Endothelial cell of umbilical vein (primary cell): ENCODE measurements at places on chromosomes 2 and 18. TPM values are rescaled to one million over a fixed set of nuclear protein-coding genes. Genes with fewer than 3 reads are reported as not detected.

- no peak for DNase-seq
Measured at GRCh38 chr2:241068136-241068941, 33.7 kb downstream of the MTERF4 start.

ASPRV1 gene
- total RNA-seq: 0.15 and 0.48 TPM in 2 replicates

PPIL3 gene
- 25.0 and 28.7 TPM in 2 replicates for total RNA-seq

GRCh38 chr2:201983174-201983573 is 50.5 kb upstream of the FZD7 start:
- no peak for DNase-seq

DNA sequence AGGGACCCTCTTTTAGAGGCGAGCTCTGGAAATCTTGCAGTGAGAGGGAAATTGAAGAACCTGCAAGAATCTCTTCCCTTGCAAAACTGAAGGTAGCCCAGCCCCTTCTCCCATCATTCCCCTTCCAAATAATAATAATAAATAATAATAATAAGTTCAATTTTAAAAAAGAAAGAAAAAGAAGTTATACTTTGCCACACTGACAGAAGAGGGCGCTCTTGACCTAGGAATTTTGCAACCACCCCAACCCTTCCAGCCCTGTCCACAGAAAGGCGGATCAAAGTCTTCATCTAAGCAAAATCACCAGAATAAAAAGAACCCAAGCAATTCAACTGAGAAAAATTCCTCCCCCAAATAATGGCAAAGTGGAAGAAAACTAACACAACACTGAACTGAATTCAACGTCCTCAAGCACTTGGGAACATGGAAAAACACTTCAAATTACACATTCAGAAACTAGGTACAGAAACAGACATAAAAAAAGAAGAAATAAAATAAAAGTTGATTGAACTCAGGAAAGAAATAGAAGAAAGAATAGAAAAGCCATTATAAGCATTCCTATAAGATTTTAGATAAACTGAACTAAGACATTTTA is 98.9 kb upstream of the GLS start:
- DNase-seq: peak; percentile 76

DNA sequence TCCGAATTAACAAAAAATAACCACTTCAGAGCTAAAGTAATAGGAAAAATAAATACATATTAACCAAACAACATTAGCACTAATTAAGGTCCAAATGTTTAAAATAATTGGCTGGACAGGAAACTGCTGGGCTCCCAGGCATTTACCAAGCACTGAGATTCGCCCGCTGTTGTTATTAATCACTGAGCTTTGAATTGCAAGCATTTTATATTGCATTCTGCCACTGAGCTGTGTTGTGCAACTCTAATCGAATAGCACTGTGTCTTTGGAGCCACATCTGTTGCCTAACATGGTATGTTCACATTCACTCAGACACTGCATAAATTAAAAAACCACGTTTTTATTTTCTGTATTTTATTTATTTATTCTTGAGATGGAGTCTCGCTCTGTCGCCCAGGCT is 88.9 kb downstream of the SOWAHC start:
- no peak for DNase-seq

GRCh38 chr2:194545978-194546377 is 1111.0 kb upstream of the SLC39A10 start:
- DNase-seq: peak; percentile 40

POTEC gene
- total RNA-seq: not detected in 2 replicates

GRCh38 chr2:10195278-10196109 is 73.0 kb downstream of the RRM2 start:
- no peak for DNase-seq

GRCh38 chr2:121196132-121196848 is 88.7 kb downstream of the TFCP2L1 start:
- DNase-seq: no peak

- DNase-seq: no peak
Measured at GRCh38 chr2:215772634-215773563, 240.5 kb downstream of the MREG start.

HMSD gene
- not detected in 2 replicates for total RNA-seq

DNA sequence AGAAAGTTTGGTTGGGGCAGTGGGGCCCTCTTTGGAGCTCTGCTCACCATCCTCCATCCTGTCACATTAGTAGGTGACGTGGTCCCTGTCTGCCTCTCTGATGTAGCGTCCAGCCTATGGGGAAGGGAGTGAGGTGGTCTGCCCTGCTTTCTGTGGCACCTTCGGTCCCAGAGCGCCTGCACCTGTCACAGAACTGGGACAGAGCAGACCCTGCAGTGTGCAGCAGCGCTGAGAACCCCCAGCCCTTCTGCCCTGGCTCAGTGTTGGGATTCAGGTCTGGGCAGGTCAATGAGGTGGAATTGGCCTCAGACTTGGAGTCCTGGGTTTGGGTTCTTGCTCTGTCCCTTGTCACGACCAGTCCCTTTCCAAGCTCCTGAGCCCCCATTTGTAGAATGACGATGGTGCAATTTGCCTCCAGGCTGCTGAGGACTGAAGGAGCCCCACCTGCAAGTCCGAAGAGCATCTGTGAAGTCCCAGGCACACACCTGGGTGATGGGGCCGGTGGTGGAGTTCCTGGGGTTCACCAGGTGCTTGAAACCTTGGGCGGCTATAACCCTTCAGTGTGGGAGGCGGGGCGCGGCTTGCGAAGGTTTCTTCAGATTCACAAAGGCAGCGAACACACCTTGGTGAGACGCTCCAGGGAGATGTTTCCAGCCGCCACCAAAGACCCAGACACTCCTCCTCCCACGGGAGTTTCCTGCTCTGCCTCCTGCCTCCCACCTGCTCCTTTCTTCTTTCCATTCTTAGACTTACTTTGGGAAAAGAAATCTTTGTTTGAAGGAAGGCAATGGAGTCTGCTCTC is 265.4 kb upstream of the HDAC4 start:
- DNase-seq: no peak

ARHGAP25 gene
- 1.2 and 2.0 TPM in 2 replicates for total RNA-seq

GRCh38 chr2:236935631-236936445 is 149.9 kb upstream of the COPS8 start:
- no peak for DNase-seq

PLEKHH2 gene
- 0.58 and 1.1 TPM in 2 replicates for total RNA-seq

DNA sequence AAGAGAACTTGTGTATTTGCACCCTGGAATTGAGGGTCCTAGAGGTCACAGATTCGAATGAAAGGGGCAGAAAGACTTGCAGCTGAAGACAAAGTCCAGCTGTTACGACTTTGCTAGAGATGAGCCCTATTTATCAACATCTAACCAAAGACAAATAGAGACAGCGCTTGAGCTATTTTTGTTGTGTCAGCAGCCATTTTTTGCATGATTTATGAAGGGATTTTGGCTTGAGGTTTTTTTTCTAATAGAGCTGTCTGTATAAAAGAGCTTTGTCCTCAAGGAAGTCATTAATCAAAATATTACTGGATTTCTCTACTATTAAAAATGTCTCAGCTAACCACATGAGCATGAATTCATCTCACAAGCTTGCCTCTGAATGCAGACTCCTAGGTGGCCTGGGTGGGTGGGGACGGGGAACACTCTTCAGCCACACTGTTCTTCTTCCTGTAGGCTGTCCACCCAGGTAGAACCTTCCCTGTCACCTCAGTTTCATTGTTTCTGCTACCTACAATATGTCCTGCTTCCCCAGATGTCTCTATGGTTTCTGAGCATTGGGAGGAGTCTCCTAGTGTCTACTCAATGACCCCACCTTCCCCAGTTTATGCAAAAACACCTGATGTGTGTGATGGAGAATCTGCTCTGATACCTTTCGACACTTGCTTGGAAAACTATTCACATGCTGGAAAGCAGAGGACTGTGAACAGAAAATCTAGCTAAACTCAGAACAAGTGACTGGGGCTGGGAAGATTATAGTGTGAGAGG is 7.2 kb upstream of the CD226 start:
- DNase-seq: no peak

GRCh38 chr18:12394428-12394827 is 13.3 kb upstream of the PRELID3A start:
- DNase-seq: peak; percentile 26

DNA sequence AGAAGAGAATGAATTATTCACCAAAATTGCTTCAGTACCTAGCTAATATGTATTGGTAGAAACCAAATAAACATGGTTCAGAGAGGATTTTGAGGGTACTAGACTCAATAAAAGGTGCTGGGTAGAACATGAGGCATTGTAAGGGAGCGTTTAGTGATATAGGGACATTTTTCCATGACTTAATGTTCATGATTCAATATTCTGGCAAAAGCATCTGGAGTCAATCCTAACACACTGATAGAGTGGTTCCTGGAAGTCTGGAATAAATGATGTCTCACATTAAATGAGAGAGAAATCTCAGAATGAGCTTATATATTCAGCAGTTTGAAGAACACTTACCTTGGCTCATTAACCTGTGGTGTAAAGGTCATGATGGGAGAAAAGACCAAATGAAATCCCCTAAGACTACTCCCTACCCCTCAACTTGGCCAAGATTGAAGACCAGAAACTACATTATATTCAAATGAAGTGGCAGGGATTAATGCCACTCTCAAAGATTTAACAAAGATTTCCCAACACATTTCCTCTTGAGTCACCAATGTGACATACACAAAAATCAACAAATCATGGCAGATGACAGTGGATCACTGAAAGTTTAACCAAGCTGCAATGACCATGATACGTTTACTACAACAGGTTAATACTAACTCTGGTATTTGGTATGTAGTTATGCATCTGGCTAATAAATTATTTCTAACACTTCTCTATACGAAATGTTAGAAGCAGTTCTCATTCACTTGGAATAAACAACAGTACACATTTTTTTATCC is 309.5 kb downstream of the SATB2 start:
- no peak for DNase-seq

GRCh38 chr2:60821587-60822302 is 59.6 kb upstream of the REL start:
- DNase-seq: no peak

DNA sequence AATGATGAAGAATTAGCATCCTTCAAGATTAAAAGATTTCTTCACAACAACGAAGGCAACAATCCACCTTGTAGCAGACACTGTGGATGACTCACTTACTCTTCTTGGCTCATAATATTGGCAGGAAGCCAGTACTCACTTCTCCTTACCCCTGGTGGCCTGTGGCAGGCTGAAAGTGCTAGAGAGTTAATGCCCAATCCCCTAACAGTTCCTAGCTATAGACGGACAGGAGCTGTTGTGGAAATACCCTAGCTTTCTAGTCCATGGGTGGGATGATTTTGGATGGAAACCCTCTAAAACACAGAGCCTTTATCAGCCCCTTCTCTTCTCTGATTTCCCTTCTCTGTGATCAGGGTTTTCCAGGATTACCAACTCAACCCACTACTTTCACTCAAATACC is 128.6 kb upstream of the NYAP2 start:
- no peak for DNase-seq

NCK2 gene
- total RNA-seq: 38.4 and 39.1 TPM in 2 replicates

- no peak for DNase-seq
Measured at GRCh38 chr2:222355860-222356259, 57.1 kb upstream of the PAX3 start.

DNA sequence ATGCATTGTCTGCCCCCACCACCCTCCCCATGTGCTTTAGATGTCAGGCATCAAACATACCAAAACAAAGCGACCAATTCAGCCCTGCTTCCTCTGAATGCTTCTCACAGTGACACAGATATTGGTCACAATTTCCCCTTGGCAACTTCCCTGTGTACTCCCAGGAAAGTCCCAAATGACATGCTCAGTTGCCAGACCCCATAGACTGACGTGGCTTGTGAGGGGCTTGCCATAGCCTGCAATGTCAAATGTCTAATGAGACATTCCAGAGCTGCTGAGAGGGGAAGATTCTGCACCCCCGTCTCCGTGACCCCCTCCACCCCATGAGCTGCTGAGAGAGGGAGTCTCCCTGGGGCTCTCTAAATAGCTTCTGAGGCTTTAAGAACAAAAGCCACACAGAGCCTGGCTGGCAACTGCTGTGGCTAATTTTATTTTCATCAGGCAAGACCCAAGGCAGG is 47.3 kb downstream of the RFTN2 start:
- DNase-seq: peak; percentile 9

DNA sequence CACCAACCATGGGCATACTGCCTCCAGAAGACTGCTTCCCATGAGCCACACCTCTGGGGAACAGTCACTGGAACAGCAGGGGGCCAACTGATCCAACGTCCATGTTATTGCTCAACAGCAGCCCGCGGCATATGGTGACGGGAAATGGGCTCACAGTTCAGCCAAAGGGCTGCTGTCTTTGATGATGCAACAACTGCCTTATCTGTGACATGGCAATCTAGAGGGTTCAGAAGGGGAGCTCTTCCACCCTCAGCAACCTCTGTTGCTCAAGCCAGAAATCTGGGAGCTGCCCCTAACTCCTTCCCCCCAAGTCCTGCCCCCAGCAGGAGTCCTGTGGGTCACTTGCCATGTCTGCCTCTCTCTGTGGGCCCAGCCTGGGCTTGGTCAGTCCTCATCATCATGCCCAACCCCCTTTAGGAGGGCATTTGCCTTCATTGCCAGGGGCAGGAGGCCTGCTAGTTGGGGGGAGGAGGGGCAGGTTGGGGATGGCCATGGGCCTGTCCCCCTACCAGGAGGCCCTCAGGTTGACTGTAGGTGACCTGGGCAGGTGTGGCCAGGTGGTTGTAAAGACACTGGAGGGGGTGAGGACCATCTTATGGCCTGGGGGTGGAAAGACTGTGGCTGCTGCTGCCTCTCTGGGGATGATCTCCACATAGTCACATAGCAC is 212.9 kb downstream of the CYP26B1 start:
- DNase-seq: no peak
